Gastrocnemius medialis (tissue), 4 donors: ENCODE measurements at places on chromosomes 1 and 21. TPM values are rescaled to one million over a fixed set of nuclear protein-coding genes. Genes with fewer than 3 reads are reported as not detected.
A peak's percentile ranks its signal among the peaks of the same experiment; 100 is the strongest.

GRCh38 chr1:9633493-9633892, 18.0 kb upstream of the PIK3CD start:
- no peak for DNase-seq

- DNase-seq, result peak; percentile 93
Observed at GRCh38 chr1:33342041-33342723, 21.3 kb upstream of the A3GALT2 start.

GRCh38 chr1:202162418-202163280, 2.2 kb upstream of the PTPN7 start:
- no peak for DNase-seq

Gene GPR37L1
- total RNA-seq, result not detected
